ENCODE measurements at places on chromosomes 12 and 14. TPM values are rescaled to one million over a fixed set of nuclear protein-coding genes. Genes with fewer than 3 reads are reported as not detected.
A peak's percentile ranks its signal among the peaks of the same experiment; 100 is the strongest.

LRRK2 gene
- 0.76 TPM for total RNA-seq

AKAP5 gene
- total RNA-seq: 0.20 TPM

PRIMA1 gene
- not detected for total RNA-seq

GCH1 gene
- total RNA-seq: 28.4 TPM

- H3K27ac ChIP-seq: no peak overlapping the region
- no peaks in the 10 kb centered on the region for H3K36me3 ChIP-seq
- H3K4me1 ChIP-seq: no peaks in the 10 kb centered on the region
Measured at GRCh38 chr12:72141381-72141780, 130.8 kb upstream of the TRHDE start.

DNA sequence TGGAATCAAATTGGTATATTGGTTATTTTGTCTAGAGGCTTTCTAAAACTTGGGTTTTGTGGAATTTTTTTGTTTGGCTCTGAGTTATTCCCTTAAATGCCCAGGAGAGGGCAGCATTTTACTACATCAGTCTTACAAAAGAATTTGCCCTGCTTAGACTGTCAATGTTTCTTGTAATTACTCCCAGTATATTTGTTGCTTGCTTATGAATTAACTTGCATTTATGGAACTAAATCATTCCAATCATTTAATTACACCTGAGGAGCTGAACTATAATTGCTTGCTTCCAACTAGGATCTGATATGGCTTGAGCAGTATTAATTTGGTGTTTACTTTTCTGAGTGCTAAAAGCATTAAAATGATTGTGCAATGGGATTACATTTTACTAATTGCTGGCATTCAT, 48.7 kb downstream of the MIPOL1 start:
- H3K4me1 ChIP-seq: no peaks in the 10 kb centered on the region
- DNase-seq: peak; percentile 4
- H3K4me3 ChIP-seq: no peak overlapping the region
- H3K36me3 ChIP-seq: no peaks in the 10 kb centered on the region

- H3K4me3 ChIP-seq: no peak overlapping the region
- H3K27ac ChIP-seq: no peak overlapping the region
- H3K36me3 ChIP-seq: no peaks in the 10 kb centered on the region
- no peaks in the 10 kb centered on the region for H3K27me3 ChIP-seq
- peaks cover 49% of the 10 kb centered on the region for H3K4me1 ChIP-seq
Measured at GRCh38 chr12:11812586-11813437, 163.3 kb downstream of the ETV6 start.

GRCh38 chr12:26868447-26869103, 35.6 kb upstream of the ITPR2 start:
- DNase-seq: no peak
- H3K27ac ChIP-seq: no peak overlapping the region
- no peak overlapping the region for H3K4me3 ChIP-seq
- H3K36me3 ChIP-seq: no peaks in the 10 kb centered on the region
- peaks cover 5% of the 10 kb centered on the region for H3K4me1 ChIP-seq

DNA sequence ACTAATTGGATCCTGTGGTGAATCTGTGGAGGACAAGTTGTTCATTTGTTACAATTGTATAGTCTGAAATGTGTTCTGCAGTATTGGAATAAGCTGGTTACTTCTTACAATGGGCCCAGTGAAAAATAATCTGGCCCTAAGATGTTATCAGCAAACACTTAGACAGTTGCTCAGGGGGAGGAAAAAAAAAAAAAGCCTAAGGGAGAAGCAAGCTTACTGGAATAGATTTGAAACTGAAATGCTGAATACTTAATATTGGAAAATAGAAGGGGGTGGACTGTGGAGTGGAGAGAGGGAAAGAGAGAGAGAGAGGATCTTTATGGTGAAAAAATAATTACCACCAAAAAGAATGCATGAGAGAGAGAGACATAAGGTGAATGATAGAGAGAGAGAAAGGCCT, 4.0 kb downstream of the FOXG1 start:
- H3K27me3 ChIP-seq: peaks cover 4% of the 10 kb centered on the region
- H3K36me3 ChIP-seq: no peaks in the 10 kb centered on the region
- no peak for DNase-seq
- H3K4me3 ChIP-seq: no peak overlapping the region
- H3K27ac ChIP-seq: no peak overlapping the region

DNA sequence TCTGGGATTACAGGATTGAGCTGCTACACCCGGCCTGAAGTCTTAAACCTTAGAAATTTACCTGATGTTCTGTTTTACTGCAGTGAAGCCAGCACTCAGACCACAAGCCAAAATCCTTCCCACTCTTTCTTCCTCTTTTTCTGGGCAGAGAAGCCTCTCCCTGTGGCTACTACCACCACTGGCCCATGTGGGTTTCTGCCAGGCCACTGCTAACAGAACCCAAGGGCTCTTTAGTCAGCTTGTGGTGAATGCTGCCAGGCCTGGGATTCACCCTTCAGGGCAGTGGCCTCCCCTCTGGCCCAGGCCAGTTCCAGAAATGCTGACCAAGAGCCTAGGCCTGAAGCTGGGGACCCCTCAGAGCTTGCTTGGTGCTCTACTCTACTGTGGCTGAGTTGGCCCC, 35.3 kb downstream of the GAS2L3 start:
- H3K4me3 ChIP-seq: no peak overlapping the region
- no peaks in the 10 kb centered on the region for H3K27me3 ChIP-seq
- DNase-seq: no peak
- no peak overlapping the region for H3K27ac ChIP-seq

DNA sequence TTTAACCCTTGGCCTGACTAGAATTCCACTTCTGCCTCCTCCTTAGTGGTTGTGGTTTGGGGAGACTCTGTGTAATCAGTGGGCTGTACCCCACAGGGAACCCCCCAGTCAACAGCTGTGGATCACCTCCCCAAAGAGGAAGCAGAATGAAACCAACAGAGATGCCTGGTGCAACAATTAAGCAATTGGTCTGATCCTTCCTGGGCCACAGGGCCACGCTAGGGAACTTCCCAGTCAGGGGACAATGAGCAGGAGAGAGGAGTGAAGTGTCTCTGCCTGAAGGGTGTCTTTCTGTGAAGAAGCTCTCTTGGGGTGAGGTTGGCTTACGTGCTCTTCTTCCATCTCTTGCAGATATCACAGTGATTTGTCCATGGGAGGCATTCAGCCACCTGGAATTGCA, 8.2 kb downstream of the PDE6H start:
- H3K4me1 ChIP-seq: peaks cover 38% of the 10 kb centered on the region
- DNase-seq: no peak
- H3K4me3 ChIP-seq: no peak overlapping the region
- no peak overlapping the region for H3K27ac ChIP-seq

DNA sequence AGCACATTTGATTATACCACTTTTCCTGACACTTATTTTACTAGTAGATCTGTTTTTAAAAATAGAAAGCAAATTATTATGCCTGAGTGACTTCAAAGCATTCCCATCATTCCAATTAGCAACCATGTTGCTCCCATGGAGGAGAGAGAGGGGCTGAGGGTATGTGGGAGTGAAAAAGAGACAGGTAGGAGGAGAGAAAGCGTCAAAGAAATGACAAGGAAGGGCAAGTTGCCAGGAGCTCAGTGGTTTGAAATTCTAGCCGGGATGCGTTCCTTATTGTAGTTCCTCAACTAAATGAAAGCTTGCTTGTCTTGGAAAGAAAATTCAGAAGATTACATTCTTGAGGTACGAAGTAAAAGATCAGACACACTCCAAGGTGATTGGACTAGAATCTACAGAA, 92.4 kb upstream of the PKP2 start:
- H3K4me1 ChIP-seq: no peaks in the 10 kb centered on the region
- no peak for DNase-seq
- no peak overlapping the region for H3K27ac ChIP-seq

DNA sequence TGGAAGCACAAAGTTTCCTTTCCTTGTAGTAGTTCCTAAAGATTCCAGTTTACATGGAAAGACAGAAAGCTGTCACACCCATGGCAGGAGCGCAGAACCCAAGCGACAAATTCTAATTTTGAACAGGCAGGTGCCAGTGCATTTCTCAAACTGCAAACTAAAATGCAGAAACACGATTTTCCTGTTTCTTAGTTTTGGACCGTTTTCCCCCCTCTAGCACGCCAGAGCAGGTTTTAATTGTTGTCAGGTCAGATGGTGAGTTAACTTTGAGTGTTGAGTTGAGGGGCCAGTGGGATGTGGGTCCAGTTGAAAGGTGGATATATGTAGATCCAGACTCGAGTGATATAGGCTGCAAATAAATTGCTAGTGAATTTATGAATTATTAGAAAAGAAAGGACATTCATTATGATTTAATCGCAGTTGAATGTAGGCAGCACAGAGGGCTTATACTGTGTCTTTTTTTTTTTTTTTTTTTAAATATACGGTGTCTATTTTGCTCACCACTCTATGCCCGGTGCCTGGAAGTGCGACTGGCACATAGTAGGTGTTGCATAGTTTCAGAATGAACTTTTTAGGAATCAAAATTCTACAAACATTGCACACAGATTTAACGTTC, 909 bp upstream of the ETFBKMT start:
- no peaks in the 10 kb centered on the region for H3K36me3 ChIP-seq
- H3K4me1 ChIP-seq: peaks cover 18% of the 10 kb centered on the region
- no peak for DNase-seq
- no peaks in the 10 kb centered on the region for H3K27me3 ChIP-seq
- H3K27ac ChIP-seq: peak overlapping the region; percentile 86

GRCh38 chr14:65261425-65261920, 151.1 kb upstream of the FUT8 start:
- H3K4me1 ChIP-seq: no peaks in the 10 kb centered on the region
- H3K27ac ChIP-seq: no peak overlapping the region
- H3K4me3 ChIP-seq: no peak overlapping the region
- no peaks in the 10 kb centered on the region for H3K36me3 ChIP-seq
- H3K27me3 ChIP-seq: no peaks in the 10 kb centered on the region

GRCh38 chr12:20486233-20486632, 117.9 kb downstream of the PDE3A start:
- DNase-seq: no peak
- H3K36me3 ChIP-seq: no peaks in the 10 kb centered on the region
- H3K27me3 ChIP-seq: no peaks in the 10 kb centered on the region
- H3K4me1 ChIP-seq: no peaks in the 10 kb centered on the region

GRCh38 chr12:6965026-6965661, 5.3 kb downstream of the PHB2 start:
- no peak overlapping the region for H3K4me3 ChIP-seq
- peak; percentile 85 for DNase-seq
- peaks cover 45% of the 10 kb centered on the region for H3K36me3 ChIP-seq

DNA sequence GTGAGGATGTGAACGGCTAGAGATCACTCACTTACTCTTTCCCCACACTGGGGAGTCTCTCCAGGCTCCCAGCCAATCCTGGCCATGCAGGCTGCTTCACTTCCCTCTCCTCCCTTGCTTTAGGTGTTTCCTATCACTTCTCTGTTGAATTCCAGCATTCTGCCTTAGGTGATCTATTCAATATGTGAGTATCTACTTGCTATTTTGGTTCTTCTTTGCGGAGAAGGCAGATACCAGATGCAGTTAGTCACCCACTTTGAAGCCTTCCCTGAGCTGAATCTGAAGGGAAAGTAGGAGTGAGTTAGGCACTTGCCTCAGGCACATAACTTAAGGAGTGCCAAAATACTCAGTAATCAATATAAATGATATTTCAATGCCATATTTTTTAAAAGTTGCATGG, 36.0 kb upstream of the FAR2 start:
- no peak overlapping the region for H3K4me3 ChIP-seq
- no peaks in the 10 kb centered on the region for H3K27me3 ChIP-seq
- no peaks in the 10 kb centered on the region for H3K36me3 ChIP-seq
- no peaks in the 10 kb centered on the region for H3K4me1 ChIP-seq
- DNase-seq: no peak

DNA sequence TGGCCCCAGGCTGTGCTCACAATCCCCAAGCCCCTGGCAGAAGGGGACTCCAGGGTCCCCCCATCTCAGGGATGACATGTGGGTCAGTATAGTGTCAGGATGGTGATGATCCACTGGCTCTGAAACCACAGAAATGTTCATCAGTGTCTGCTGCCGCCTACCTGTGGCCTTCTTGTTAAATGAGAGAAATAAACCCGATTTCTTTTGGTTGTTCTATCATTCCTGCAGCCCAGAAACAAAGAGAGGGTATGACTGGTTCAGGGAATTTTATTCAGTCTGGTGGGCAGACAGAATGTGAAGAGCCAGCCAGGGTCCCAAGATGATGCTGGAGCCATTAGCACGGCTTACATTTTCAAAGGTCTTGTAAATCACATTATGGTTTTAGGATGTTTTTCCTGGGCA, 86.6 kb downstream of the CRADD start:
- H3K27me3 ChIP-seq: no peaks in the 10 kb centered on the region
- no peak for DNase-seq
- no peaks in the 10 kb centered on the region for H3K36me3 ChIP-seq
- no peak overlapping the region for H3K4me3 ChIP-seq

DNA sequence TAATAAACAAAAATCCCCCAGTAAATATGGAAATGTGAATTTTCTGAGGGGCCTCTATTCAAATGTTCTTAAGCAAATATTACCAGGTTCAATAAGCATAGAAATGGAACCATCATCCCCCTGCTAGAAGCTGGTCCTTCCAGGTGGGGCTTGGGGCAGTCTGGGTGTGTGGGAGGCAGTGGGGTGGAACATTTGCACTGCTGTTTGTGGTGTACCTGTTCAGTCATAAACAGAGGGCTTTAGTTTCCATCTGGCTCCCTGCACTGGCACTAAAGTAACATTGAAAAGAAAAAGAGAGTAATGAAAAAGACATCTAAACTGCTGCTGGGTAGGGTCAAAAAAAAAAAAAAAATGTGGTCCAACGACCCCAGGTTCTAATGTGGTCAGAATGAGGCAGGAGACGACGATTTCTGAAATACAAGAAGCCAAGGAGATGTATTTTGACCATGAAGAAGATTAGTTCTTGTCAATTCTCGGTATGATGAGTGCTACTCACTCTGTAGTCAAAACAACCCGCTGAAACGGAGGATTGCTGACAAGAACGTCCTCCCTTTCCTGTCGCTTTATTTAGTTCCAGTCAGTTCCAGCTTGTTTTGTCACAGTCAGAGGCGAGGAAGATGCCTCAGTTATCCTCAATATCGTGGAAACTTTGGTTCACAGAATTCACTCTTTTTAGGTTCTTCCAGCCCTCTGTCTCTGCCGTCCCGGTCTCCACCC, 44.2 kb upstream of the MANSC4 start:
- no peak for DNase-seq
- no peak overlapping the region for H3K27ac ChIP-seq
- no peaks in the 10 kb centered on the region for H3K36me3 ChIP-seq

- no peaks in the 10 kb centered on the region for H3K27me3 ChIP-seq
- H3K36me3 ChIP-seq: peaks cover 9% of the 10 kb centered on the region
- peak; percentile 44 for DNase-seq
- no peak overlapping the region for H3K27ac ChIP-seq
Measured at GRCh38 chr12:74535536-74535935, 2.1 kb upstream of the ATXN7L3B start.

- no peak overlapping the region for H3K27ac ChIP-seq
- H3K27me3 ChIP-seq: no peaks in the 10 kb centered on the region
- H3K4me3 ChIP-seq: no peak overlapping the region
- H3K4me1 ChIP-seq: no peaks in the 10 kb centered on the region
Measured at GRCh38 chr14:104894331-104895206, 29.5 kb downstream of the CEP170B start.

DNA sequence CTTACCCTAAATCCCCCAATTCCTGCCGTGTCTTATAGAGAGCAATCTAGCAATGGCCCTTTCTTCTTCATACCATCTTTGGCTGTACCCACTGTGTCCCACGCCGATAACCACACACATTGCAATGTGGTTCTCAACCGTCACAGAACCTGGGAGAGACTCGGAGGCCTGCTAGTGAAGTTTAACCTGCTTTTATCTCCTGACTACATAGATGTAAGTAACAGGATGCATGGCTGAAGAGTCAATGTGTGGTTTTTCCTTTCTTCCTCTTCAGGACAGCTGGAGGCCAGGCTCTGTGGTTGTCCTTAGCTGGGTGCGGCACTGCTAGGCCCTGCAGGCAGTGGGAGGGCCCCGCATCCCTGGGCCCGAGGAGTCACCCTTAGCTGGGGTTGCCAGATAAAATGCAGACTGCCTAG, 51.3 kb downstream of the ZNF664 start:
- no peaks in the 10 kb centered on the region for H3K4me1 ChIP-seq
- DNase-seq: no peak
- no peak overlapping the region for H3K27ac ChIP-seq
- no peaks in the 10 kb centered on the region for H3K27me3 ChIP-seq
- H3K4me3 ChIP-seq: no peak overlapping the region

Data from CD4-positive, alpha-beta memory T cell (primary cell).